ENCODE measurements at places on chromosomes 5 and 9.
A peak's percentile ranks its signal among the peaks of the same experiment; 100 is the strongest.

- no peak for DNase-seq
Observed at GRCh38 chr9:37669232-37669631, 18.5 kb downstream of the FRMPD1 start.

DNA sequence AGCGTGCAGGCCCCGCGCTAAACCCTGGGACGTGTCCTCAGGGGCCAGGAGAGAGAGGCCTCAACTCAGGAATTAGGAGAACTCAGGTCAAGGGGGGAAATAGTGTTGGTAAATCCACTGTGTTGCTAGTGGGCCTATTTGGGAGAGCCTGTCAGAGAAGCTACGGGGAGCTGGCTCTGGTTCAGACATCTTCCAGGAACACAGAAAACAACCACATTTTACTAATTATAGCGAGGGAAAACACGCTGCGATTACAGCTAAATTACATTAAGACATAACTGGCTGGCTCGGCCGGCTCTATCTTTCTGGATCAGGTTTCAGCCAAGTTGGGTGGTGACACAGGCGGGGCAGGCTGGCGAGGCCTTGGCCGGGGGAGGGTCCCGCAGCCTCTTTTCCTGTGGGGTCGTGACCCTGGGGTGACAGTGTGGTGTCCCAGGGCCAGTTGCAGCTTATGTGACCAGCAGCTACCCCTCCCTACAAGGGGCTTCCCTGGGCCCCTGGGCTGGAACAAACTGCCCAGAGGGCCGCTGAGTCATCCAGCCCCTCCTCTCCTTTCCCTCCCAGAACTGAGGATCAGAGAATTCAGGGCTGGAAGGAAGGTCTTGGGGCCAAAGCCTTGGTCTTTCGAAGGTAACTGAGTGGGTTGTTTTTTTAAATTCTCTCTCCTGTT is 75.1 kb downstream of the FGF18 start:
- DNase-seq, result peak; percentile 93

DNA sequence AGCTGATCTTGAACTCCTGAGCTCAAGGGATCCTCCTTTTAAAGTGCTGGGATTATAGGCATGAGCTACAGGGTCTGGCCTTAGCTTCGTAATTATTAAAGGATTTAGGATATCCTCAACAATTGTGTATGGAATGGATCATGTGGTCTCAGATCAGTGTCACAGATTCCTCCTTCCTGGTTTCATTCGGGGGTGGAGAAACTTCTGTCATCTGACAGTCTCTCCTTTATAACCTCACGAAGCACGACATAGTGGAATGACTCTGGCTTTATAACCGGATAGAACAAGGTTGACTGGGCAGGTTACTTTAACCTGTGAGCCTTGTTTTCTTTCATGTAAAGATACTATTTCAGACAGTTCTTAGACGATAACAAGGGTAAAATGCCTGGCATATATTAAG is 4.4 kb upstream of the GNG10 start:
- DNase-seq, result no peak

- no peak for DNase-seq
Observed at GRCh38 chr5:102818934-102819333, 63.8 kb downstream of the PAM start.

DNA sequence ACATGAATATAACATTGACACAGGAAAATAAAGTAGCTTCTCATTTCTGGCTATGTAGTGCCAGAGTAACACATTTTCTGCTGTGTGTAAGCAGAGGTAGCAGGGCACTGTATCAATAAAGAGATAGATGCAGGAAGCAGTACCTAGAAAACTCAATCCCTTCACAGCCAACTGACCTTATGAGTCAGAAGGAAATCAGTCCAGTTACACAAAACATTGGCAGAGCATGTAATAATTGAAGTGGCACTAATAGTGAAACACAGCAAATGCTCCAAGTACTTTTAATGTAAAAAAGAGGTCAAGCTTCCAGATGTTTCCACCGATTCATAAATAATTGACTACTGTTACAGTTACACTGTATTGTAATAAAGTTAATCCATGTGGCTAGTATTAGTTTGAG is 706.6 kb downstream of the EFNA5 start:
- no peak for DNase-seq

- DNase-seq, result peak; percentile 35
Observed at GRCh38 chr5:78779771-78780616, 131.4 kb upstream of the LHFPL2 start.

DNA sequence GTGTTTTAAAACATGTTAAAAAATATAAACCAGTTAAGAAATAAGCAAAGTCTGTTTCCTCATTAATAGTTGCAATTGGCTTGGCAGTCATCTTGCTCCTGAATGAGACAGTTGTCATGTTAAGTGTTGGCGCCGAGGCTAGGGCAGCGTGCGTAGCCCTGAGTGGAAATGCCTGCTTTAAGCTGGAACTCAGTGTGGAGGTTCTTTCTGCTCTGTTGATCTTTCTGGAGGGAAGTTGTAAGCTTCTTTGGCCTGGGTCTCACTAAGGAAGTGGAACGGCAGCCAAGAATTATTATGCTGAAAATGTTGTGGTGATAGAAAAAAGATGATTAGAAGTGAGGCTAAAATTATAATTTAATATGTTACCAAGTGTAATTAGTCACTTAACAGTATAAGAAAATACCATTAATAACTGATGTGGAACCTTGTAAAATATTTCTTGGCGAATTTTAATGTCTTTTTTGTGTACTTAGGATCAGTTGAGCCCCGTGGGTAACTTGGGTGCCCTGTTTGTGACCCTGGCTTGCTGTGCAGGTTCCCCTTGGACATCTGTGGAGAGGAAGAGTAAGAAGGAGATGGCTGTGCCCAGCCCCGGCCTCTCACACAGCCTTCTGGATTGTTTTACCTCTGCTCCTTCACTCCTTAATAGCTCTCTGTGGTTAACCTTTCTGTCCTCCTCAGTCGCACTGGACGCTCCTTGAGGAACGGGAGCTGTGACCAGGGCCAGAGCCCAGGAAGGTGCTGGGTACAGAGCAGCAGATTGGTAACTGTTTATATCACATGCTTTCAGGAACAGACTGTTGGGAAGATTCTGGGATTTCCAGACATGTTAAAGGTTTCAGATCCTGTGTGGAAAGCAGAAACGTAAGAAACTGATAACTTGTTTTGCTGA is 31.0 kb downstream of the PCBD2 start:
- no peak for DNase-seq

- no peak for DNase-seq
Observed at GRCh38 chr5:138573949-138574670, 1.1 kb downstream of the HSPA9 start.

- no peak for DNase-seq
Observed at GRCh38 chr9:87067426-87067825, 120.1 kb upstream of the GAS1 start.

DNA sequence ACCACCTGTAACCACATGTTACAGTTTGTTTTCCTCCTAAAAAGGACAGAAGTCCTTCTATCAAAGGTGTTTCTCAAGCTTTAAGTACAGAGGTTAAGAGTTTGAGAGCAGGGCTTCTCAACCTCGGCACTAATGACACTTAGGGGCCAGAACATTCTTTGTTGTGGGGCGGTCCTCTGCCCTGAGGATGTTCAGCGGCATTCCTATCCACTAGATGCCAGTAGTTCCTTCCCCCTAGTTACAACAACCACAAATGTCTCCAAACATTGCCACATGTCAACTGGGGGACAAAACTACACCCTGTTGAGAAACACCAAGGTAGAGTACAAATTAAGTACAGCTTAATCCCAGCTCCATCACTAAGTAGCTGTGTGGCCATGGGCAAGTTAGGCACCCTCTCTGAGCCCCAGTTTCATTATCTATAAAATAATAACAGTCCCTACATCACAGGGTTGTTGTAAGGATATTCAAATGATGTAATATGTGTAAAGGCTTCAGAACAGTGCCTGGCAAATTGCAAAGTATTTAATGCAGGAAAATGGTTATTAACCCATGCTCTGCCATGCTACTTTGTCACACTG is 44.6 kb downstream of the PIP5K1B start:
- DNase-seq, result peak; percentile 78

DNA sequence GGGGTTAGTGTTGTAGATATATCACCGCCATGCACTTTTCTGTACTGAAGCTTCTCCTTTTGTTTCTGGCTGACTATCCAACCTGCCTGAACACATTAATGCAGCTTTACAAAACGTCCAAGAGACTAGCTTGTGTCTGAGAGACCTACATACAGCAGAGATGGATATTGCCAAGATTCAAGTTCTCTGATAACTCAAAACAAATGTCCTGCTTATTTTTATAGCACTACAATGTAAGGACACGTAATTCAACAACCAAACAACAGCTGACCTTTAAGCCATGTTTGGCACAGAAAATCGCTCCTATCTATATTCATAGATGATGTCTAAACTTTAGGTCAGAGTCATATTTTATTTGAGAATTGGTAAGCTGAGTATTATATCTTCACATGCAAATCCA is 76.2 kb upstream of the NTRK2 start:
- DNase-seq, result no peak

DNA sequence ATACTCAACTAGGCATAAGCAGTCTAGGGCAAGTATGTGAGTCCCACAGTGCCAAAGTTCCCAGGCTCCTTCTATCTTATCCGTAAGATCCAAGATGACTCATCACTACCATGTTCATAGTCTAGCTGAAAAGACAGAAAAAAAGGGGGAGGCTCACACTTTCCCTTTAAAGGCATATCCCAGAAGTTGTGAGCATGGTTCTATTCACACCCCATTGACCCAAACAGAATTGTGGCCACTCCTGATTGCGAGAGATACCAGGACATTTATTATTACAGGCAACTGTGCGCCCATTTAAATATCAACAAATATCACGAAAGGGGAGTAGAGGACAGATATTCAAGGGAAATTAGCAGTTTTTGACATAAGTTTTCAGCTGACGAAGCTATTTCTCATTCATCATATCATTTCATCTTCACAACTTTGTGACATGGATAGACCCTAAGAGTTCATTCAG is 8.1 kb upstream of the PFDN1 start:
- DNase-seq, result no peak

GRCh38 chr9:115362640-115363039 is 244.7 kb upstream of the TNC start:
- no peak for DNase-seq

Measured in ELF-1 (cell line).